Renal pelvis (tissue), 12 donors: ENCODE measurements at places on chromosomes 11 and 22. TPM values are rescaled to one million over a fixed set of nuclear protein-coding genes. Genes with fewer than 3 reads are reported as not detected.

- DNase-seq, result peak; percentile 27
Measured at GRCh38 chr11:103395612-103396011, 286.4 kb downstream of the DYNC2H1 start.

- no peak for DNase-seq
Measured at GRCh38 chr11:94309757-94310156, 5.4 kb downstream of the IZUMO1R start.

GRCh38 chr11:131457163-131457562, 86.7 kb downstream of the NTM start:
- no peak for DNase-seq

- no peak for DNase-seq
Measured at GRCh38 chr11:32386770-32387377, 48.5 kb downstream of the WT1 start.

DNA sequence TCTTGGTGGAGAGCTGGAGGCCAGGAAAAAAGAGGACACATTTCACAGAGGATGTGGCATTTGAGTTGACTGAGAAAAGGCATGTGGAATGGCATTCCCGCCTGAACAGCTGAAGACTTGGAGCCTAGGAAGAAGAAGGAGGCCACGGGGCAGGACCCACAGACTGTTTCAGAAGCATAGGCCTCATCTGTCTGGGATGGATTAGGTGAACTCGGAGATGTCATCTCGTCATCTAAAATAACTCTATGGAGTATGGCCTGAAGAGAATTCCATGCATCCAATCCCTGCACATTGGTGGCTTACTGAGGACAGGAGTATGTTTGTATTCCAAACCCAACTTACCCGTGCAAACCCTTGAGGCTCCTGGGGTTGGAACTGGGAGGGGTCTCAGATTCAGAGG, 16.4 kb downstream of the SPATA19 start:
- DNase-seq, result no peak

DNA sequence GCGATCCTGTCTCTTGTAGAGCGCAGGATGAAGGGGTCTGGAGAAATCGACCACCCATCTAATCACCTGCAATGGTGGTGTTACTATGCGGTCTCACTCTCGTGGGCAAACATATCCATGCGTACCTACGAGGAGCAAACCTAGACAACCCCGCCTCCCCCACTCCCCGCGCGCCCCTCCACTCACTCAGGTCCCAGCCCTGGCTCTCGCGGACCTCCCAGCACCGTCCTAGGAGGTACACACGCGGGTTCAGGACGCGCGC, 887 bp downstream of the TRPC6 start:
- no peak for DNase-seq

- no peak for DNase-seq
Measured at GRCh38 chr11:126781942-126782341, 218.6 kb downstream of the KIRREL3 start.

DNA sequence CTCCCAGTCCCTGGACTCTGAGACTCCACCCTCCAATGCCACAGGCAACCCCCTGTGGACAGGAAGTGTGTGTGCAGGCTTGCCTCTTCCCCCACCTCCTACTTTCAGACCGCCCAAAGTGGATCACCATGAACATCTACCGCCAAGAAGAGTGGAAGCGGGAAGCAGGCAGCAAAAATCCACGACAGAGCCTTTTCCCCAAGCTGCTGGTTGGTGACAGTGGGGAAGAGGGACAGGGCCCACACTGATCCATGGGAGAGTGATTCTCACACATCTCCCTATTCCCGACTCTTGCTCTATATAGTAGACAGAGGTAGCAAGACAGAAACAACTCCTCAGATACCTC, 53.4 kb upstream of the SPATA19 start:
- DNase-seq, result no peak

DNA sequence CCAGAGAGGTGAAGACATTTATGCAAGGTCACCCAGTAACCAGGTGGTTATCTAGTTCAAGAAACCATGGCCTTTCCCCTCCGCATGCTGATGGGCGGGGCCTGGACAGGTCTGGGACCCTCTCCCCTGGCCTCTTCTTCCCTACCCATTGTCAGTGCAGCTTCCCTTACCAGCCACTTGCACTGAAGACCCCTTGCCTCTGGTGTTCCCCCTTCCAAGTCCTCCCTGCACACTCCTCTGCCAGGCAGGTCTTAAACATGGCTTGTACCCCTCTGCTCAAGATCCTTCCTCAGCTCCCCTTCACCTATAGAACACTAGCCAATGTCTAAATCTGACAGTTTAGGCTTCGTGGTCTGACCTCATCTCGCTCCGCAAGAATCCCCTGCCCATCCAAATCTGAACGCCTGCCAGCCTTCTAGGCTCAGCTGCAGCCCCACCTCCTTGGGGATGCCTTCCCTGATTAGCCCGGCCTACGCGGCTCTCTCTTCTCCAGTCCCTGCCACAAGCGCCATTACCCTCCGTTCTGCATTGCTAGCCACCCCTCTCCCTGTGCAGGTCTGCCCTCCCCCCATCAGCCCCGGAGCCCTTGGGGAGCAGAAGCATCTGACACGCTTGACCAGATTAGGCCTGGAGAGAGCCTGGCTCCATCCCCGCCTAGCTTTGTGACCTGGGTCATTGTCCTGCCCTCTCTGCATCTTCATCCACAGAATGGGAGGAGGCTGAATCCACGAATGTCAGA, 213.8 kb downstream of the DSCAML1 start:
- DNase-seq, result peak; percentile 81

- DNase-seq, result no peak
Measured at GRCh38 chr22:17083811-17084441, 874 bp upstream of the IL17RA start.

DNA sequence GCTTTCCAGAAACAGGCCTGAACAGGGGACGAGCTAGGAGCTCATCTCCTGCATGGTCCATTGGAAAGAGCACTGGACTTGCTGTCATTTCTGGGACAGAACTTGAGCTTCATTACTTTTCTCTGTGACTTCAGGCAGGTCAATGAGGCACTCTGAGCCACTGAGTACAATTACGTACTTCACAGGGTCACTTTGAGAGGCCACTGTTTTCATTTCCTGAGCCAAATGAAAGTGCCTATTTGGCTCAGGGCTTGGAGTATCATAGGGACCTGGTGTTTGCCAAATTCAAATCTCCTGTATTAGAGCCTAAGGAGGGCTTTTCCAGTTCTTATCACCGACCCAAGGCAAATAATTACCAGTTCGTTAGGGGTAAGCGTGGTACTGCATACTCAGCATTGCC, 319.3 kb downstream of the CADM1 start:
- no peak for DNase-seq

GRCh38 chr22:31055117-31055634, 25.9 kb upstream of the SMTN start:
- DNase-seq, result no peak

DNA sequence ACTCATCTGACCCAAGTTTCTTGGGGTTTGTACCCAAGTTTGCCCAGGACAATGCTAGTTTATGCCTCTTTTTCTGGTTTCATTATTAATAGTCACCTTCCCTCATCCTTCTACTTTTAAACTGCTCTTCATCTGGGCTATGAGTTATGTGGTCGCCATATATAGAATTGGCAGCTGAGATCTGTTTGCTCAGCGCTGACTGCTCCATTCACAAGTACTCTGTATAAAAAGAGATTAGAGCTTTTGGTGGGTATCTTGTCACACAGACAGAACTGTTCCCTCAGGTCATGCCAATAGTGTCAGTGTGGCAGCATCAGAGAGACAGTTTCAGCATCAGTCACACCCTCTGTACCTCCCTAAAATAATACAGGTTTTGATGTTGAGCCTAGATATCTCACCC, 326.0 kb downstream of the RAB38 start:
- no peak for DNase-seq

DNA sequence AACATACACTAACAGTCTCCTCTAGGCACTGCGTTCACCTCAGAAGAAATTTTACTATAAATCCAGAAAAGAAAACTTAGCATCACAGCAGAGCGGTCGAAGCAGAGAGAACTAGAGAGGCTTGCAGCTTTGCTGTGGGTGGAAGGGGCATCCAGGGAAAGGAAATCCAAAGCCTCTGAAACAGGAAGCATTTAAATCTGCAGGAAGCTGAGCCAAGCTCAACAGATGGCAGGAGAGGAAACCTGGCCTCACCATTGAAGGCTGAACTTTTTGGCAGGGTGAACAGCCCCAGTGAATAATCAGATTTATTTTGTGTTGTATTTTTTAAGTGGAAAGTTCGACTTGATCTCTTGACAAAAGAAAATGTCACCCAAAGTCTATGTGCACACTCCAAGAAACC, 858.1 kb downstream of the OPCML start:
- no peak for DNase-seq

GRCh38 chr22:43860831-43861230, 1.5 kb downstream of the SULT4A1 start:
- DNase-seq, result no peak

DNA sequence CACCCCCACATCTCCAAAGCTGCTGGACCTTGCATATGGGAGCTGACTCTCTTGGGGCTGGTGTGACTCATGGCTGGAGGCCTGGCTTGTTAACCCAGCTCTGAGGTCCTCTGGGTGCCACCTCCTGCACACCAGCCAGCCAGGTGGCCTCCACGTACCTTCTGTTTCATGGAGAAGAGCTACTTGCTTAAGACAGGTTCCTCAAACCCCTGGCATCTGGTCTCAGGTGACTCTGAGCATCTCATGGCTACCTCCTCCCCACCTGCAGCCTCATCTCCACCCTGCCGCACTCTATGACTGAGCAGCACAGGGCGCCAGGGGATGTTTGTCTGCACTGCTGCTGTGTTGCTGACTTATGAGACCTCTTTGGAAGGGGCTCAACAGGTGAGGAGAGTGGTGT, 55.7 kb downstream of the BCR start:
- DNase-seq, result no peak

DNA sequence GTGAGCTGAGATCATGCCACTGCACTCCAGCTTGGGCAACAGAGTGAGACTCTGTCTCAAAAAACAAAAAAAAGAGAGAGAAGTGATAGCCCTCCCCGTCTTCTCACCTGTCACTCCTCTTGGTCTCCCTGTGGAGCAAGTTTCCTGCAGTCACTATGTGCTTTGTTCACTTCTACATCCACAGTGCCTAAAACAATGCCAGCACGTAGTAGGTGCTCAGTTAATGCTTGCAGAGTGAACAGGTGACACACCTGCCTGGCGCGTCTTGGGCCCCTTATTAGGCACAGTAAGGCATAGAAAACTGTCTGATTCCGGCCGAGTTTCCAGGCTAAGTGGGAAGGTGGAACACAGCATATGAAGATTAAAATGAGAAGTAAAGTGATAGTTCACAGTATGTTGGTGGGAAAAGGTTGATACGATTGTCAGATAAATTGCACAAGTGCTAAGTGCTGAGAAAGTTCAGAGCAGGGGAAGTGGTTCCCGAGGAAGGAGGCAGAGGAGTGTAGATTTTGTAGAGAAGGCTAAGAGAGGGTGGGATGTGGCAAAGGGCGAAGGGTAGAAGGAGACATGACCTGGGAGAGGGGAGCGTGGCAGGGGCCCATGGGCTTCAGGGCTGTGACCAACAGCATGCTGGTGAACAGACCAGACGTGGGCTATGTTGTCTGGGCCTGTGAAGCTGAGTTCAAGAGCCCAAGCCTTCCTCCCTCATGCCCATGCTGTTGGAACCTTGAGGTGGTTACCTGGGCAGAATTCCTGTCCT, 41.9 kb downstream of the BCR start:
- no peak for DNase-seq

DNA sequence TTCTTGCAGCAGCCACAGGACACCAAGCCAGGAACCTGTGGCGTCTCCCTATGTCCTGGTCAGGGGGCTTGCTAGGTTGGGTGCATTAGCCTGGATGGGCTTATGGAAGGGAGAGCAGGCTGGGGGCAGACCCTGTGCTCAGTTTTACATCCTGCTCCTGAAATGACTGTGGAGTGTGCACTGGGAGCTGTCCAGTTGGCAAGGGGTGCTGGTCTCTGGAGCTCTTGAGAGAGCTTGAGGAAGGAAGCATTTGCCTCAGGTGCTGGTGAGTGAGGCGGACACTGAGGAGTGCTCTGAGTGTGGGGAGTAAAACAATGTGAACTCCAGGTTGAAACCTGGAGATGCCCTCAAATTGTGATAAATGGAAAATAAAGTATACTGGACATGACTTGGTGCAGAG, 3.4 kb downstream of the SCGB1D4 start:
- peak; percentile 64 for DNase-seq

DNA sequence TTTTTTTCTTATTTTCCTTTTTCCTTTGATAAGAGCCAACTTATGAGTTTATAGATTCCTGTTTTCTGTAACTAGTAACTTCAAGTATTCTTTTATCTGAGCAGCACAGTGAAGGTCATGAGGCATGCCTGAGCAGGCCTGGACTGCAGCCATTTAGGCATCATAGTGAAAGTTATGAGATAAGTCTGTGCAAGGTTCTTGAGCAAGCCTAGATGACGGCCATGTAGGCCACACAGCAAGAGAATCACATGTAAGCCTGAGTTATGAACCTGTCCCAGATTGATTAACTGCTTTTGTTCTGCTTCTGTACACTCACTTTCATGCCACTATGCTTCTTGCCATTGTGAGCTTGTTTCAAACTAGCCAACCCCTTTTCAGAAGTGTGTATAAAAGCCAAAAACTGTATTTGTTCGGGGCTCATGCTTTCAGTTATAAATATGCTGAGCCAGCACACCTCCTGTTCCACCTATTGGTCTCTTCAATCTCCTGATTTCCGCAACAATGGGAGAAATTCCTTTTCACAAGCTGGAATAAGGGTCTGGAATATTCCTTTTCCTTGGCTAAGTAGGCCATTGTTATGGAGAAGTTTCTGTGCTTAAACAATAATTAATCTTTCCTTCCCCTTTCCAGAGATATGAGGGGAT, 745.7 kb downstream of the FAM181B start:
- DNase-seq, result no peak

DNA sequence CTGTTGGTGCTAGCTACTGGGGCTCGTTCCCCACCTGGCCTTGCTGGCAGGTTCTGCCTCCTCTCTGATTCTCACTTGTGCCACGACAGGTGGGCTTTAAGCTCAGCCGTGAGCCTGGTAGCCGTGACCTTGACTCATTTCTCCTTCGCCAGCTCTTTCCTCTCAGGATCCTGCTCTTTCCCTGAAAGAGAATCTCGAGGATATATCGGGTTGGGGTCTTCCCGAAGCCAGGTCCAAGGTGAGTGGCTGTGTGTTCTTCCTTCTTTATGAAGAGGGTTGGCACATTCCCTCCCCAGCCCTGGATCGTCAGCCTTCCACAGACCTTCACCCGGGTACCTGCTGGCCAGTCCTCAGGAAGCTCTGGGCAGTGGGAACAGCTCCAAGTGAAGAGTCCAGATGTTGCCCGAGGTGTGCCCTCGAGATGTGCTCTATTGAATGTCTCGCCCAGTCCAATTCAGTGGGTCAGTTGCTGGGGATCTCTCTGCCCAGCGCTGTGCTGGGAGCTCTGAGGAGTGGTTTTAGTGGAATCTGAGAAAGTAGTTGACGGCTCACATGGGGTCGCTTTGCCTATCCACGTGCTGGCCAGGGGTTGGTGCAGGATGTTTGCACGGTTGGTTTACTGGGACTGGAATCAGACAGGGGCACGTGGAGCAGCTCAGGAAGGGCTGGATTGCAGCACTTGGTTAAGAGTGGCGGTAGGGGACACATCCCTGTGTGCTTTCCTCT, 1.4 kb downstream of the ZNF74 start:
- no peak for DNase-seq

GRCh38 chr22:48957311-48957986, 870.2 kb downstream of the BRD1 start:
- no peak for DNase-seq

- DNase-seq, result no peak
Measured at GRCh38 chr11:112355726-112356125, 95.1 kb upstream of the PLET1 start.

GRCh38 chr11:85685820-85686459, at the start of gene CCDC89:
Gene CCDC89 (minus strand): TSS chr11:85686195. CDS start chr11:85686130, 65 bp downstream.
- DNase-seq, result peak; percentile 93

ALG8 gene
- 77.9 TPM for polyA plus RNA-seq

WNT7B gene
- 10.4 TPM for polyA plus RNA-seq

CYP2D6 gene
- polyA plus RNA-seq, result 3.3 TPM

OSM gene
- polyA plus RNA-seq, result not detected

IGLL1 gene
- 0.62 TPM for polyA plus RNA-seq

KCNQ1OT1 gene
- polyA plus RNA-seq, result 2.4 TPM
